ENCODE measurements at places on chromosomes 3 and 15.
A peak's percentile ranks its signal among the peaks of the same experiment; 100 is the strongest.

- DNase-seq, result no peak
Observed at GRCh38 chr3:99954914-99955644, 137.4 kb downstream of the CMSS1 start.

DNA sequence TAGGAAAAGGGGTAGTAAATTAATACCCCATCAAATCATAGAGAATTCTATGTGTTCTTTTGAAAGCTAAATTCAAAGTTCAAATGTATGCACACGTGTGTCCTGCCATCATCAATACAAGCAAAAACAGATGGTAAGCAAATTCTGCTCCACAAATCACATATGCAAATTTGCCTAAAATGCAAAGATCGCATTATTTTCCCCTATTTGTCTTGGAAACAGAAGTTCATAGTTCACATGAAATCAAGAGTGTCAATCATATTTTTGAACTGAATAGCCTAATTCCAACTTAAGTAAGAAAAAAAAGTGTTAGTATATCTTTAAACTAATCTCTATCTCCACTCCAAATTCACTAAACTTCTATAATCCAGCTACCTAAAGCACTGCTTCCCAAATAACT lies 8.5 kb downstream of the ADAM10 start:
- DNase-seq, result no peak

DNA sequence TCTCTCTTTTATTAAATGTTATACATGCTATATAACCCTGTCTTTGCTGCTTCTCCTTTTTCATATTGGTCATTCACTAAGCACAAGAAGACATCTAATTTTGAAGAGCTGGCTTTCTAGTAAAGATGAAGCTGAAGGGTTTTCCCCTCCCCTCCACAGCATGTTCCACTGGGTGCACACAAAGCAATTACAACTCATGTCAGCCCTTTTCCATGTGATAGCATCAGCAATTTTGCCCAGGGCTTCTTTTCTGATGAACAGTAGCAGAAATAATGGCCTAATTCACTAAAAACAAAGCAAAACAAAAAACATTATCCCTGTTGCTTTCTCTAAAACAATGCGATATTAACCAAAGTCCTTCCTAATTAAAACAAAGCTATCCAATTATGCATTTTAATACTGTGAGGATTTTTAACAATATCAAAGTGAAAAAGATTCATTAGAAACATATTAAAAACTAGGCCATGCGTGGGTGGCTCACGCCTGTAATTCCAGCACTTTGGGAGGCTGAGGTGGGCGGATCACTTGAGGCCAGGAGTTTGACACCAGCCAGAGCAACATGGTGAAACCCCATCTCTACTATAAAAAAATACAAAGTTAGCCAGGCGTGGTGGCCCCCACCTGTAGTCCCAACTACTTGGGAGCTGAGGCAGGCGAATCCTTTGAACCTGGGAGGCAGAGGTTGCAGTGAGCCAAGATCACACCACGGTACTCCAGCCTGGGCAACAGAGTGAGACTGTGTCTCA lies 12.2 kb upstream of the PIK3R4 start:
- DNase-seq, result no peak

DNA sequence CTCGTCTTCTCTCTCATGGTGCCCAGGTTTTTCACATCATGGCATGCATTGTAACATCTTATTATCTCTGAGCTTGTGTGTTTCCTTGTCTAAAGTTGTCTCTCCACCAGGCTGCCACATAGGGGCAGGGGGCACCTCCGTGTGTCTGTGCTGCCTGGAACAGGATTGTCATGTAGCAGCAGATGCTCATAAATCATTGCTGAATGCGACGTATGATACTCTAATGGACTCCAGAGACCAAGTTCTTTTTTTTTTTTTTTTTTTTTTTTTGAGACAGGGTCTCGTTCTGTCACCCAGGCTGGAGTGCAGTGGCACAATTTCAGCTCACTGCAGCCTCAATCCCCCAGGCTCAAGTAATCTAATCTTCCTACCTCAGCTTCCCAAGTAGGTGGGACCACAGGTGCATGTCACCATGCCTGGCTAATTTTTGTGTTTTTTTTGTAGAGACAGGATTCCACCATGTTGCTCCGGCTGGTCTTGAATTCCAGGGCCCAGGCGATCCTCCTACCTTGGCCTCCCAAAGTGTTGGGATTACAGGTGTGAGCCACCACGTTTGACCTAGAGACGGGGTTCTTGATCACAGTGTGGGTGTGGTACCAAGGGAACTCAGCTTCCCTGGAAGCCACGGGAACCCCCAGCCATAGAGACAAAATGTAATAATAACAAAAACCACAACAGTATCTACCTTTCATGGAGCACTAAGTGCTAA lies 4.7 kb upstream of the DNASE1L3 start:
- DNase-seq, result no peak

DNA sequence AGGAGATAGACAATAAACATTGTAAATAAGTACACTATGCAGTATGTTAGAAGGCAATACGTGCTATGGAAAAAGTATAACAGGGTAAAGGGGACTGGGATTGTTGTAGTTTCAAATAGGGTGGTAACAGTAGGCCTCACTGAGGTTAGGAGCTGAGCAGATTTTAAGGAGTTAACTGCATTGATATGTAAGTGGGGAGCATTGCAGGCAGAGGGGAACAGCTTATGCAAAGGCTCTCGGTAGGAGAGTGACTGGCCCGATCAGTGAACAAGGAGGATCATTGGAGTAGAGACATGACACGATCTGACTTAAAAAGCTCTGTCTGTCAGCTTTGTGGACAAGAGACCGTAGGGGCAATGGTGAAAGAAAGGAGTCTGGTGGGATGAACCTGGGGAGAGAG lies 46.8 kb downstream of the PCCB start:
- no peak for DNase-seq

GRCh38 chr15:90597577-90597976 lies 67.9 kb downstream of the CRTC3 start:
- no peak for DNase-seq

DNA sequence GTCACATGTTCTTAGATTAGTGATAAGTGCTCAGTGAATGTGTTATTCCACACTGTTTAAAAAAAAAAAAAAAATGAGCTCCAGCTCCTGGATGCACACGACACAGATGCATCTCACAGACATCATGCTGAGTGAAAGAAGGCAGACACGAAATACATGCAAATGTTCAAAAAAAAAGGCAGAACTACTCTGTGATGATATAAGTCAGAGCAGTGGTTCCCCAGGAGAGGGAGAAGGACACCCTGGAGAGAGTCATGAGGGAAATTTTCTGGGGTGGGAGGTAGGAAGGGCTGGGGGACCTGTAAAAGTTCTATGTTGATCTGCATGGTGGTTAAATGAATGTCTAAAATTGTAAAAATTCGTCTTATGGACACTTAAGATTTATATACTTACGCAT lies 4.3 kb downstream of the CSRNP1 start:
- DNase-seq, result no peak

DNA sequence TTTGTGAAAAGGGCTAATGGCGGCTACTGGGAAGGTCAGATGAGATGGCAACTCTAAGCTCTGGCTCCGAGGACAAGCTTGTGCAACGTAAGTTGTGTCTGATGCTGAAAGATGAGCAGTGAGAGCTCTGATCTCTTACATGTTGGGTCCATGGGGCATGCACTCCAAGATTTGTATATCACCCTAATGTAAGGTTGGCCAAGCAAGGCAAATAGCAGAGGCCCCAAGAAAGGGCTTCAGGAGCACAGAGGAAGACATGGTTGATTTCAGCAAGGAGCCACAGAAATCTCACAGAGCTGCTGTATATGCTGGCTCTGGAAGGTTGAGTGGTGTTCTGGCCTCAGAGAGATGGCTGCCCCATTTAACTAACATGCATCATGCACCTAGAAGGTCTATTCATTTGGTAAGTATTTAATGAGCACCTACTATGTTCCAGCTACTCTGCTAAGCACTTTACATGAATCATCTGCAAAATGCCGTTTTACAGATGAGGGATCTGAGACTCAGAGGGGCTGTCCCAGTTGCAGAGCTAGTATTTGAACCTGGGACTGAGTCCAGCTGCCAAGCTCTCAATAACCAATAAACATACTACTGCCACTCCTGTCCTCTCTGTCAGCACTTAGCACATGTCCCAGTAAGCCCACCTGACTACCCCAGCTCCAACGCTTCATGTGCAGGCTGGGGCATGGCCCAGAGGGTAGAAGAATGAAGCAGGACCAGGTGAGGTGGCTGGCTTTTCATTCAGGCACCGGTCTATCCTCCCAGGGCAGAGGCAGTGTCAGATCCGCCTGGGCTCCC lies 27.8 kb upstream of the ATP2B2 start:
- DNase-seq, result peak; percentile 27

DNA sequence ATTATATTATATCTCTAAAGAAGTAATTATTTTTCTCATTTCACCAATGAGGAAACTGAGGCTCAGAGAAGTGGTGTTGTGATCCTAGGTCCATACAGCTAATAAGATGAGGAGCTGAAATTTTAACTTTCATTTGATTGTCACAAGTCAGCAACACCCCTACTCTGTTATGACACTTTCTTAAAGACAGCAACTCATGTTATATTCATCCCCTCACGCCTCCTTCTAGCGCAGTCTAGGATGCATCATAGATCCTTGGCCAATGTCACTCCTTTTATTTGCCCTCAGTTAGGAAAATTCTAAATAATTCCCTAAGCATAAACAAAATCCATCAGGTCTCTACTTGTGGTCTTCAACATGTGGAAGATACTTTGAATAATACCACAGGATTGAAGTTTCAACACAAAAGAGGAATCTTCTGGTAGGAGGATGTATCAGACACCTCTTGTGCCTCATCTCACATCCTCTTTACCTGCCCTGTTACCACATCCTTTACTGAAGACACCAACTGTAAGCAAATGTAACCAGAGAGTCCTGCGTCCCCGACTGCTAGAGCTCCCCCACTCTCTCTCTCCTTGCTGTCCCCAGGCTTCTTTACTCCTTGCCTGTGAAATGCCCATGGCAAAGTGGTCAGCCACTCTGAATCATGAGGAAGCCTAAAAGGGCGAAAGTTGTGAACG lies 53.7 kb downstream of the TRIM42 start:
- DNase-seq, result no peak

DNA sequence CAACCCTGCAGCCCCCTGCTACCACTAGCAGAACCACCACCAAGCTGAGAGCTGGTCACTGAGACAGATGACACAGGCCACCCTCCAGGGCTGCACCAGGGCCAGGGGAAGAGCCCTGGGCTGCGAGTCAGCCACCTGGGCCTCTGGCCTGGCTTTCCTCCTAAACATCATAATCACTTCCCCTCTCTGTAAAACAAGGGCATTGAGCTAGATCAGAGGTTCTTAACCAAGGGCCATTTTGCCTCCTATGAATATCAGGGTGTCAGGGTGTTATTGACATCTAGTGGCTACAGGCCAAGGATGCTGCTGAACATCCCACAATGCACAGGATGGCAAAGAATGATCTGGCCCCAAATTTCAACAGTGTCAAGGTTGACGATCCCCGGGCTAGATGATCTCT lies 25.2 kb downstream of the TLE3 start:
- DNase-seq, result no peak

GRCh38 chr15:30903497-30904187 lies at the start of gene FAN1:
Gene FAN1, plus strand, starts transcription at chr15:30903915. Its CDS starts 749 bp downstream, at chr15:30904664.
- DNase-seq, result no peak

GRCh38 chr3:159123877-159124276 lies 322.0 kb downstream of the MFSD1 start:
- no peak for DNase-seq
